ENCODE measurements at places on chromosomes 16 and 17.

- DNase-seq = no peak
Measured at GRCh38 chr16:20774703-20775362, 11.0 kb downstream of the ACSM3 start.

DNA sequence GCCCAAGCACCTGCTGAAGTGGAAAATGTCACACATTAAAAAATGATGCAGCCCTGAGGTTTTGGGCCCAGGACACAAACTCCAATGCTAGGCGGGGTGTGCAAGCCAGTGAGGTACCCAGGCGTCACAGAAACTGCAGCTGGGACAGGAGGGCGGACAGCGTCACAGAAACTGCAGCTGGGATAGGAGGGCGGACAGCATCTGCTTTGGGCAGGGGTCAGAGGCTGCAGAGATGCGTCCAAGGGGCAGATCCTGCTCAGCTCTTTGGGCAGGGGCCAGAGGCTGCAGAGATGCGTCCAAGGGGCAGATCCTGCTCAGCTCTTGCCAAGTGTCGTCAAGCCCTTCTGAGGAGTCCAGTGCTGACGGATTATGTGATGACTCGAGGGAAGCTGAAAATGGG is 43.9 kb upstream of the RCVRN start:
- no peak for DNase-seq

DNA sequence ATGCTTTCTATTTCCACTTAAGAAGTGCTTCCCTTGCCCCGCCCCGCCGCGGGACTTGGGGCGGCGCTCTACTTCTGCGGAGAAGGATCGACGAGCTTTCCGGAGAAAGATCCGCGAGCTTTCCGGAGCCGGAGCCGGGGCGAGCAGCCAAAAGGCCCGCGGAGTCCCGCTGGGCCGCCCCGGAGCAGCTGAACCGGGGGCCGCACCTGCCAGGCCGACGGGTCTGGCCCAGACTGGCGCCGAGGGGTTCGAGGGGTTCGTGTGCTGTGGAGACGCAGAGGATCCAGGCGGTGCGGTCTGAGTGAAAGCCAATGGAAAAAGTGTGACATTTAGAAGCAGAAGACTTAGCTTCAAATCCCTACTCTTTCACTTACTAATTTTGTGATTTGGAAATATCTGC is 50.8 kb downstream of the TBC1D26 start:
- no peak for DNase-seq

DNA sequence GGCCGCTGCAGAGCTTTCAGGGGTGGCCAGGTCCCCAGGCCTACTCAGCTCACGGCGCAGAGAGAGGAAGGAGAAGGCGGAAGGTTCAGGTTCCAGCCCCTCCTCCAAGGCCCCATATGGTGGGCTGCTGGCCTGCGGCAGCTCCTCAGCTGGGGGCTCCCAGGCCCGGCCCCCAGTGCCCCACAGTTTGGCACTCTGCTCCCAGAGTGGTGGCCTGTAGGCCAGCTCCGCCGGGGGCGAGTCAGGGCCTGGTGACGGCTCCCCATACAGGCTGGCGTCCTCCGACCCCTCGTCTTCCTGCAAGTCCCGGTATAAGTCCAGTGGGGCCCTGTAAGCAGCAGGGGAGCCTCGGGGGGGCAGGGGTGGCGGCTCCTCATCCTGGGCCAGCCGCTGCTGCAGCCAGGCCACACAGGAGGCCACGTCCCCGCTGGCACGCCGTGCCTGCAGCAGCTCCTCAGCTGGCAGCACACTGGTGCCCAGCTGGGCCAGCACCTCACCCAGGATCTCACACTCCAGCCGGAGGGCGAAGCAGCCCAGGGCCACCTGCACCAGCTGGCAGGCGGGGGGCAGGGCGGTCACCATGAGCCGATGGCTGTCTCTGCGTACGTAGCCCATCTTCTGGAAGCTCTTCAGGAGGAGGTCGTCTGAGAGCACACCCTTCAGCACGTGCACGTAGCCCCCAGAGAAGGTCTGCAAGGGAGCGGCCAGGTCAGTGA is 3.7 kb downstream of the SPATA2L start:
- no peak for DNase-seq

DNA sequence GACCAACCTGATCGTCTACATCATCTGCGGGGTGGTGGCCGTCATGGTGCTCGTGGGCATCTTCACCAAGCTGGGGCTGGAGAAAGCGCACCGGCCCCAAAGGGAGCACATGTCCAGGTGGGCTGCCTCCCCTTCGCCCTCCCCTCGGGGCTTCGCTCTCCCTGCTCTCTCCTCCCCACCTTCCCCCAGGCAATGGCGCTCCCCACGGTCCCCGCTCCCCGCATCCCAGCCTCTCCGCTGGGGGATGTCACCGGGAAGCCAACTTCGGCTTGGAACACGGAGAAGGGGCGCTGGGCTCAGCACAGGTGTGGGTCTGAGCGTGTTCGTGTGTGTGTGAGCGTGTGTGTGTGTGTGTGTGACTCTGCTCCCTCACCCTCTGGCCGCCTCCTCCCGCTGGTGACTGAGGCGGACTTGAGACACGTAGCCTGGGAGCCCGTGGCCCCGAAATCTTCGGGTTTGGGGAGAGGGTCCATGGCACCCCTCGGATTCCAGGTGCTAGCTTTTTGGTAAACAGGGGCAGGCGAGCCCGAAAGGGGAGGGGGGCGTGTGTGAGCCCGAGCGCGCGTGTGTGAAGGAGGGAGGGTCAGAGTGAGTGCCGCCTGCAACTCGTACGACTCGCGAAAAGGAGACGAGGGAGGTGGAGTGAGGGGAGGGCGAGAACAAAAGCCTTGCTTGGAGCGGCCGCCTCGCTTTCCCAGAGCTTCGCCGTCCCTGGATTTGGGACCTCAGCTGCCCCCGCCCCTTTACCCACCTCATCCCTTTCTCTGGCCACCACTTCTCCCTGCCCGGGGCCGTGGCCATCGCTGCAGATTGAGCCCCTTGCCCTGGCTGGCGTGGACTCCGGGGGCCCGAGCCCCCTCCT is 1.3 kb downstream of the SHISA9 start:
- DNase-seq = no peak

- no peak for DNase-seq
Measured at GRCh38 chr16:68370581-68371275, 59.9 kb downstream of the PRMT7 start.

DNA sequence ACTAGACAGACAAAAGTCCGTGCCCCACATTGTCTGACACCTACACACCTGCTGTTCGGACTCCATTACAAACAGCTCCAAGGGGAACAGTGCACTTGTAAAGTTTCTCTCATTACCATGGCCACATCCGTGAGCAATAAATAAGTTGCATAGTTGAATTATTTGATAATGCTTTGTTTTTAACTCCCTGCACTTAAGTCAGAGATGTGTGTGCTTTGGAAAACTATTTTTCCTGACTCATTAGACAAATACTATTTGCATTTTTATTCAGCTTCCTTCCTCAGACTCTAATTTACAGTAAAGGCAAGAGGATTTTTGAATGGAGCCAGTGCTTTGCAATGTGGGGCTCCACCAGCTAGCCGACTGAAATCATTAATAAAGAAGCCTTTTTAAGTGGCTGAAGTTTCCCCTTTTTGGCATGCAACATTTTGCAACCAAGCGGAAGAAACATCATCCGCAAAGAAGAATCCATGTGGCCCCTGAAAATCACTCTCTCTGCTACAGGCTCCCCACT is 6.5 kb upstream of the CCL2 start:
- DNase-seq = no peak
